Activated CD8-positive, alpha-beta memory T cell treated with anti-CD3 and anti-CD28 coated beads, Interleukin-2, amount 50 U/mL, for 48 hours (primary cell): ENCODE measurements at places on chromosomes 11 and 22.

DNA sequence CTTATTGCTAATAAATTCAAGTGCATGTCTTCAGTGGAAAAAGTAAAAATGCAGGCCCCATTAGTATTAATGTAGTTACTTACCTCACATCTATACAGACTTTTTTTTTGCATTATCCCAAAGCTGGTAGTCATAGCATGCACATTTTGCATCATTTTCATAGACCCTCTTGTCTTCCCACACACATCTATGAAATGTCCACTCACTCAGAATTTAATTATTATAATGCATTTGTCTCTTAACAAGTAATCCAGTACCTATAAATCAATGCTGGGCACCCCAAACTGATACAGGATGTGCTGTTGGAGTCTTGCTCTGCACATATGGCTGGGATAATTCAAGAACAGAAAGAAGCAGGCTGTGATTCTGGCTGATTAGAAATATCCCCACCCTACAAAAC lies 370.4 kb upstream of the FAT3 start:
- no peak for DNase-seq

DNA sequence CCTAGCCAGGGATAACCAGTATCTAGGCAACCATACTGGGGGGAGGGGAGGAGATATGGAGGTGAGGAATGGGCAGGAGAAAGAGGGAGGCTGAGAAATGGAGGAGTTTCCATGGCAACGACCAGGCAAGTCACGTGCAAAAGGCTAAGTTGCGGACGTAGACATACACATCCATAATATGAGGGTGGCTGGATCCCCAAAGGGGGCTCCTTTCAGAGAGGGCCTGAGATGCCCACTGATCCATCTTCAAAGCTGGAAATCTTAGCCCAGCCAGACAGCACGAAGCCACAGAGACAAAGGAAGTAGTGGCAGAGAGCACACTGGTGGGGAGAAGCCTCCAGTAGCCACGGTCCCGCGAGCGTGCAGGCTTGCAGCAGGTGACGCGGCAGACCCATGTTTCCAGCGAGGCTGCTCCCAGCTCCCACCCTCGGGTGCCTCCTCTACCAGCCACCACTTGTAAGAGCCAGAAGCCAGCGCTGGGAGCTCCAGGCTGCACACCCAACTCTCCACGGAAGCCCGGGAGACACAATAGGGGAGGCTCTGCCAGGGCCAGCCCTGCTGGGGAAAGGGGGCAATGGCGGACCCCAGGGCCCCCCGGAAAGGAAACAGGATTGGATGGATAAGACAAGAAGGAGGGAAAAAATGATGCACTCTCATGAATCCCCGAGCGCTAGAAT lies 938 bp downstream of the FXYD6 start:
- peak; percentile 63 for DNase-seq

DNA sequence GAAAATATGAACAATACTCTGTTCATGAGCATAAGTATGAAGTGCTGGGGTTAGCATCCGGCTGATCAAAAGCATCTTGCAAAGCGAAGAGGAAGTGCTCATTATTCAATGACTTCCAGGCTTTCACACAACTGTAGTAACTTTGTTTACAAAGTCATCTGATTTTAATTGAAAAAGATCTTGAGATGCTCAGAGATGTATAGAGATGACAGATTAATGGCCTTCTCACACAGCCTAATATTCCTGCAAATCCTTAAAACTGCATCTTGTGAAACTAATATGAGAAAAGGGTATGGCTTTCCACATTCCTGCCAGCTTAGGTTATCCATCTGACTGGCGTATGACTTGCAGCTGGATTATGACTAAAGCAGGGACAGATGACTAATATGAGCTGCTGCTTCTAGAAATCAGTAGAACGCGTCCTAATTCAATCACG lies 125.4 kb downstream of the CASP12 start:
- no peak for DNase-seq

- no peak for DNase-seq
These were observed 2.2 kb downstream of the PLAAT5 start for GRCh38 chr11:63488789-63489188.

GRCh38 chr11:63845911-63846310 lies 7.0 kb downstream of the MARK2 start:
- no peak for DNase-seq

GRCh38 chr11:122523846-122524805 lies 131.4 kb upstream of the UBASH3B start:
- DNase-seq, result no peak

DNA sequence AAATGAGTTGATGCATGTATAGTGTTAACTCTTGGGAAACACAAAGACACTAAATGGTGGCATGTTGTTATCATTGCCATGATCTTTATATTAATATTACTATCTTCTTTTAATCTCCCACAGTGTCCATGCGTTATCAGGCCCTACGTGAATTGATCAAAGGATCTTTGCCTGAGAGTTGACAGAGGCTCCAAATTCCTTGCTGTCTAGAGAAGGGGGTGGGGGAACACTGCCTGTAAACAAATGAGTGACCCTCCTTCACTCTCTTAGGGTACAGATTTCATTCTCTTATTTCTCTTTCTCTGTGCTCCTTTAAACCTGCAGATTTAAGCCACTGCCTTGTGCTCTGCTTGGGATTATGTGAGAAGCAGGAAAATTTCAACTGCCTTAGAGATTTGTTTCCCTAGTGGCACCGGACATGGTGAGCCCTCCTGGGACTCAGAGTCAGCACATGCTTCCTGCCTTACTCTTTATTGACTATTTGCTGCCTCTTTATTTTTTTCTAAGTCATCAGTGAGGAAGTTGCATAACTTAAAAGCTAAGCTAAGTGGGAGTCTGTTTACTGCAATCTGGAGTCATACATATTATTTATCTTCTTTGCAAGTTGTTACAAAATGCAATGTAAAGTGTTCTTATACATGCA lies 122.9 kb downstream of the MAML2 start:
- DNase-seq, result no peak

DNA sequence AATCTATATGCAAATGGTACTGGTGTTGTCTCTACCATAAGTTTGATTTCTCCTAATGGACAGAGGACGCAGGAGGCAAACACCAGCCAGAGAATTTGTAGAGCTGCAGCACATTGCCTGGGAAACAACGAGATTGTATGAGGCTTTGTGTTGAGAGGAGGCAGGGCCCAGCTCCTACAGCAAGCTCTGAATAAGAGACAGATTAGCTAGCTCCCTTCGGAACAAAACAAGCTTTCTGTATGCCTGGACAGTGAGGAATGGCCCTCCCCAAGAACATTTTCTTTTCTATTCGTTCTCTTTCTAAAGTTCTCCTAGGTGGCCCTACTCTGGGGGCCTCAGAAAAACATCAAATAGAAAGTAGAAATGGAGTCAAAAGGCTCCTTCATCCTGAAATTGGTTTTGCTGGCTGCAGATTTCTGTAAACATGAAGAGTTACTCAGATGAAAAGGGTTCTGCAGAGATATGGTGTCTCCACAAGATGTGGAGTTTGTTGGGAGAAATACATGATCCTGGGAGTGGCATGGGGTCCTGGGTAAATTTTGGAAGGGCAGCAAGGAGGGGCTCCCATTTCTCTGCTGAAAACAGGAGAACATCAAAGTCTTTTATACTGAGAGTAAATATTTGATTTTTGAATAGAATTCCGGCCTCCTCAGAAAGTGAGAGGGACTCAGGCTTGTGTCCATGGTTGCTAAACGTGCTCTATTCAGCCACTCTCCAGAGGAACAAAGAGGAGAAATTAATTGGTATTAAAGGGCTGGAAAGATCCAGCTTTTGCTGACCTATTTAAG lies 6.8 kb upstream of the HEPACAM start:
- no peak for DNase-seq

DNA sequence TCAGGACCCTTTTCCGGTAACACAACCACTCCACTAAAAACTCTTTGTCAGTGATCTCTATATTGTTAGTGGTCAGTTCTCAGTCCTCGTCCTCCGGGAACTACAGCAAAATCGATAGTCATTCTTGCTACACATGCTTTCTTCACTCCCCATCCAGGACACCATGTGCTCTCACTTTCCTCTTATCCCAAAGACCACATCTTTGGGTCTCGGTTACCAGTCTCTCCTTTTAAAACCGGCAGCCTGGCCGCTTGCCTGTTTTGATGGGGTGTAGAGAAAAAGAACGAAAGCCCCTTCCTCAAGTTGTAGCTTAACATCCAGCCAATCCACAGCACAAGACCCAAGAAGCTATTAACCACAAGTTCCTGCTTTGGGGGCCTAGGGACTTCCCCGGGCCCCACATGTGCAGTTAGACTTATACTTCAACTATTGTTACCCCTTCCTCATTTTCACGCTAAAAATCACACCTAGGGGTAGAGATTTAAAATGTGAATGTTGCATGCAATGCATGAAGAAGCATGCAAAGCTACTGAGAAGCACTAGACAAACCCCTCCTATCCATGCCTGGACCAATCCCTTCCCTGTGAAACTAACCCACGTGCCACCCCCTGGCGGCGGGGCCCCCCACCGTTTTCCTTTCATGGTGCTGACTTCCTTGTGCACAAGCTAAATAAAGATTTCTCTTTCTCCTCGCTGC lies 1.5 kb upstream of the TOLLIP start:
- DNase-seq, result peak; percentile 73

GRCh38 chr11:78791964-78792363 lies 217.3 kb upstream of the NARS2 start:
- DNase-seq, result no peak

- no peak for DNase-seq
These were observed 17.3 kb downstream of the TRAF6 start for GRCh38 chr11:36492724-36493304.

DNA sequence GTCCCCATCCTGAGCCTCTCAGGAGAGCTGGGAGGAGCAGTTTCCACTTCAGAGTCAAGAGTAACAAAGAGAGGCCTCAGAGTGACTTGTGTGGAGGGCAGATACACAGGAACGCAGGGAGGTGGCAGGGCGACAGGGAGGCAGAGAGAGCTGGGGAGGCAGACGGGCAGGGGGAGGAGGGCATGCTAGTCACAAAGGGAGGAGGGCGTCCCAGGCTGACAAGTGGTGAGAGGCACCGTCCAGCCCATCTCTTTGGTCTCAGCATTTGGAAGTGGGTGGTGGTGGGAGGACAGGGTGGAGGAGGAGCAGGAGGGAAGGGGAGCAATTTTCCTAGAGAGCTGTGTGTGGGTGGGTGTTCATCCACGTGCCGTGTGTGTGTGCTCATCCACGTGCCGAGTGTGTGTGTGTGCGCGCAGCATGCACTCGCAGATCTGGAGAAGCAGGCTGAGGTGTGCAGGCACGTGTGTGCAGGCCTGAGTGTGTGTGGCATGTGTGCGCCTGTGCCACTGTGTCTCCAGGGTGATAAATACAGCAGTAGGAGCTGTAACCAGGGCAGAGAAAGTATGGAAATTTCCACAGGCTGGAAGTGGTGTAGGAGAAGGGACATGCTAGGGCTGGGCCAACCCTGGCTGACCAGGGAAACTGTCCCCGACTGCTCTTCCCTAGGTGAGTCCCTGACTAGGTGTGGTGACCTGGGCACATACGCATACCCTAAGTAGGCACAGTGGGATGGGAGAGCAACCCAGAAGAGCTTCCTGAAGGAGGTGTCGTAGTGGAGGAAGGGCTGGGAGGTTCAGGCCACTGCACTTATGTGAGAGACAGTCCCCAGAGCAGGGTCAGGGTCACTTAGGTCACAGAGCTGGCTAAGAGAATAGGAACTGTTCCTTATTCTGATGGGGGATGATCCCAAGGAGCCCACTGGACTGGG lies 7.3 kb upstream of the PDE2A start:
- DNase-seq, result no peak

DNA sequence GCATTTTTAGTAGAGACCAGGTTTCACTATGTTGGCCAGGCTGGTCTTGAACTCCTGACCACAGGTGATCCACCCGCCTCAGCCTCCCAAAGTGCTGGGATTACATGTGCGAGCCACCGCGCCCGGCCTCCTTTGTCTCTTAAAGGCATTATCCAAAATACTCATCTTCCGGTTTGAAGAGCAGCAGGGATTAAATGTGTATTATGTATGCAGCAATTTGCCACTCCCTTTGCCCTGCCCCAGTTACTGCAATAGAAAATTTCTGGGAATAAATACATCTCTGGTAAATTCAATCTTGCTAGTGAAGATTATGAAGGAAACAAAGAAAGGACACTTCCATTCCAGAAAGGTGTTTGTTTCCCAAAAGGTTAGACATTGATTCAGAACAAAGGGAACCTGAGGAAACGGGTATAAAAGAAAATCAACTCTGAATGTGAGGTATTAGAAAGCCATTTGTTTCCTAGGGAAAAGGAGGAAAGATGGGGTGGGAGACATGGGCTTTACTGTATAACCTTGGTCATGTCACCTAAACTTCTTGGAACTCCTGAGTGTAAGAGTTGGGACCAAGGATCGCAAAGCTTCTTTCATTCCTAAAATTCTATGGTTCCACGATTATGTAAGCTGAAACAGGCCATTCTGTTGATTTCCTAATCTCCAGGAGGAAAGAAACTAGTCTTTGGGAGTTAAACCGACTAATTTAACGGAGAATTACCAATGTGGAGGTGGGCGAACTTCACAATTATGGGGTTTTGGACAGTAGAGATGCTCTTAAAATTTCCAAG lies 959 bp upstream of the HIPK3 start:
- no peak for DNase-seq

DNA sequence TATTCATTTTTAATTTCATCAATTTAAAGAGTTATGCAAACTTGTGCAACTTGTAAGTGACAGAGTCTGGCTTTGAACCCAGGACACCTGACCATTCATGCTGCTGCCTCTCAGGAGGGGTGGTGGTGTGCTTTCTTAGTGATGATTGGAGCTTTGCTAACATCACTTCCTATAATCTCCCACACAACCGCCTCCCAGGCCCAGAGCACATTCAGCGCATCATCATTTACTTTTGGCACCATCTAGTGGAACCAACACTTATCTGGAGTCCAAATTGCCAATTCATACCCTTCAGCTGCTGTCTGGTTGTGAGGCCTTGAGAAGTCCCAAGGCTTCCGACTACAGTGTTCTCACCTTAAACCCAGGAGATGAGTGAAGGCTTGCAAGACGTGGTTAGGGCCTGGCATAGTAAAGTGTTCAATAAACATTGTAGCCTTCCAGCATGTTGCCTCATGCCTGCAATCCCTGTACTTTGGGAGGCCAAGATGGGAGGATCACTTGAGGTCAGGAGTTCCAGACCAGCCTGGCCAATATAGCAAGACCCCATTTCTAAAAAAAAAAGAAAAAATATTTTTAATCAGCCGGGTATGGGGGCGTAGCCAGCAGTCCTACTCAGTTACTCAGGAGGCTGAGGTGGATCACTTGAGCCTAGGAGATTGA lies 1.1 kb upstream of the TTLL1 start:
- DNase-seq, result peak; percentile 66

- DNase-seq, result no peak
These were observed 227.1 kb downstream of the CEP164 start for GRCh38 chr11:117554601-117555333.

- DNase-seq, result peak; percentile 49
These were observed 912.8 kb downstream of the DLG2 start for GRCh38 chr11:84714316-84714780.

DNA sequence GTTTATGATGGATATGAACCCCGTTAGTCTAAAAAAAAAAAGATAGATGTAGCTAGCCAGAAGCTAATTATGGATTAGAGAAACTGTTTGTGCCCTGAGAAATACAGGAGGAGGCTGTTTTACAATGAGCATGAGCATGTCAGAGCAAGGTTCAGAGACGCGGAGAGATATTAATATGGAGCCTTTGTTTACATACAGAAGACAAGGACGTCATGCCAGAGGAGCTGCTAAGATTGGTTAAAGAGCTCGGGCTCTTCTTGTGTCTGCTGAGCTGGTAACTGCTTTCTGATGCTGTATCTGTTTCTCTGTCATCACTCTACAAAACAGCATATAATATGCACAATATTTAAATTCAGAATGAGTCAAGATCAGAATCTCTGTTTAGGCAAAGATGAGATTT lies 24.9 kb upstream of the CCDC89 start:
- no peak for DNase-seq
